ENCODE measurements at places on chromosomes 5 and 9.

GRCh38 chr5:93674866-93675459, 66.4 kb downstream of the POU5F2 start:
- no peak for DNase-seq

- no peak for DNase-seq
These were observed 23.6 kb upstream of the LHFPL2 start for GRCh38 chr5:78672154-78672553.

- DNase-seq, result no peak
These were observed 1.5 kb downstream of the JAKMIP2 start for GRCh38 chr5:147780924-147781573.

- no peak for DNase-seq
These were observed 133.4 kb upstream of the CDH9 start for GRCh38 chr5:27171761-27172261.

- no peak for DNase-seq
These were observed 4.2 kb upstream of the PTGER4 start for GRCh38 chr5:40675396-40676133.

GRCh38 chr9:104850786-104851545, 77.0 kb downstream of the ABCA1 start:
- no peak for DNase-seq

DNA sequence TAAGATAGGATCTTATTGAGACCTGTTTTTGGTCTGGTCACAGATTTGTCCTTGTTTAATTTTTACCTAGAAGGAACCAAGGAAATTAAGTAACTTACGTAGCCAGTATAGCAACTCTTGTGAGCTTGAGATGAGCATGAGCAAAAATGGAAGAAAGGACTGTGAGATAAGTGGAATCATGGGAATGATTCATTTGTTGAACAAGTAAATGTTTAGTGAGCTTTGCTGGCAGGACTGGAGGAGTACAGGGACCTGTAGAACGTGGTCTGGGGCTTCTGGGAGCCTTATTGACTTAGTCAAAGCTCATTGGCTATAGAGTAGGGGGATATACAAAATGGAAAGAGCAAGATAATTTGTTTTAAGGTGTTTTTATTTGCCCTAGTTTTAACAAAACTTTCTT, 3.0 kb downstream of the RAD23B start:
- DNase-seq, result no peak

- DNase-seq, result no peak
These were observed 4.2 kb downstream of the CCNI2 start for GRCh38 chr5:132751444-132751843.

DNA sequence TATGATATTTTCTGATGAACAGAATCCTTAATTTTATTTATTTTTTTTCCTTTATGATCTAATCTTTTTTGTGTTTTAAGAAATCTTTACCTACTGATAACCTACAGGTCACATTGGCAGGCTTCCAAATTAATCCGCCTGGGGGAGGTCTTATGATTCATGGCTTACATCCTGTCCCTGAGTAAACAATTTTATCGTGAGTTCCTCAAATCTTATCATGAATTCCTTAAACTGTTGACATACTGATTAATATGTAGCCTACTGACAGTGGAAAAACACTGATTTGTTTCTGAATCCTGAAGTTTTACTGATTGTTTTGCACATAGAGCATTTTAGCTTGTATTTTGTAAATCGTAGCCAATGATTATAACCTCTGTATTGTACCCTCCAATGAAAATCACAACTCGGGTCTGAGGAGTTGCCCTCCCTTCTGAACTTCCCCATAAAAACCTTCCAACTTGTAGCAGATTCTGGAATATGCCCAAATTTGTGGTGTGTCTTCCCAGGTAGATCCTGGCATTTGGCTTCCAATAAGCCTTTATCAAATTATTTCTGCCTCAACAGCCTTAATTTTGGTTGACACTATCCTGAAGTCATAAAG, 105.6 kb downstream of the VCAN start:
- no peak for DNase-seq

DNA sequence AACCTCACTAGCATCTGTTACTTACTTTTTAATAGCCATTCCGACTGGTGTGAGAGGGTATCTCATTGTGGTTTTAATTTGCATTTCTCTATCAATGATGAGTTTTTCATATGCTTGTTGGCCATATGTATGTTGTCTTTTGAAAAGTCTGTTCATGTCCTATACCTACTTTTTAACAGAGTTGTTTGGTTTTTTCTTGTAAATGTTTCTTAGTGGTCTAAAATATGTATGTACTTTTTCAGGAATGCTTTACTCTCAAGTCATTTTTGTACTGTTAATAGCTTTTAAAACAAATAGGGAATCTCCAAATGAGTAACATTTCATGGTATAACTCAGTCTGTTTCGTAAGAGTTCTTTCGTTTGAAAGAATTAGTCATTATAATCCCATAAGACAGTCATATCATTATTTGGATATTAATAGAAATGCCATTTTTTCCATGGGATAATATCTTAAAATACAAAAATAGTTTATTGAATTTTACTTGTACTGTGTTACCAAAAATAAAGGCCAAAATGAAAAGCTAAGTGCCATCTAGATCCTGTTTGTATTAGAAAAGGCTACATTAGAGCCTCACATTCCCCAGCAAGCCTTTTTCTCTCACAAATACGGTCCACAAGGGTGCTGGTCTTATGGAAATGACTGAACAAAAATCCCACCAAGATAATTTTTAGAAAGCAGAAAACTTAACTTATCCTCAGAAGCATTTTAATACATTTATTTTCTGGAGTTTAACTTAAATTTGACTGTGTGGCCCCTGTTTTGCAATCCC, 247.7 kb downstream of the PJA2 start:
- no peak for DNase-seq

GRCh38 chr9:3520564-3520963, 5.2 kb downstream of the RFX3 start:
- DNase-seq, result no peak

- DNase-seq, result no peak
These were observed 344.9 kb downstream of the ARL15 start for GRCh38 chr5:53965459-53965858.

DNA sequence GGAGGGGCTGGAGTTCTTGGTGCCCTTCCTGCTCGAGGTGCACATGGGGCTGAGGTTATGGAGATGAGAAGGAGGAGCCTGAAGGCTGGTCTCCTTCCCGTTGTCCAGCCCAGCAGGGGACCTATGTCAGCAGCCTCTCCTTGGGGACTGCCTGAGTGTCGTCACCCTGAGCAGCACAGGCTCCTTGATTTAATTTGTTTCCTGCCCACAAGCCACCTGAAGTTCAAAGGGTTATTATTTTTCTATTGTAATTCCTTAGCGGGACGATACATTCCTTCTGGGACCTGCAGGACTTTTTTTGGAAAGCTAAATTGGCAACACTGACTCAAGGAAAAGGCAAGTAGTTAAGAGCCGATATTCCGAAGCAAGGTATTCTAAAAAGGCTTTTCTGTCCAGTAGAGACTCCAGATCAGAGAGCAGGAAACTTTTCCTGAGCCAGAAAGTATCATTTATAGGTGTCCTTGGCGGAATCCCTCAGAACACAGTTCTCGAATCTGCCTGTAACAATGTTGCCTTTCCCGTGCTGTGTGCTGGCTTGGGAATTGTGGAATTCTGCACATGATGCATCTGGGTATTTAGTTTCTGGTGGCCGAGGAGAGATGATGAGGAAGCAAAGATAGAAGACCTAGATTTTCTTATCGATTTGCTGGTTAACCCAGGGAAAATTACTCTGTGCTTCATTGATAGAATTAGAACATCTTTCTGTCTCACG, 55.4 kb downstream of the ARHGAP26 start:
- DNase-seq, result no peak

DNA sequence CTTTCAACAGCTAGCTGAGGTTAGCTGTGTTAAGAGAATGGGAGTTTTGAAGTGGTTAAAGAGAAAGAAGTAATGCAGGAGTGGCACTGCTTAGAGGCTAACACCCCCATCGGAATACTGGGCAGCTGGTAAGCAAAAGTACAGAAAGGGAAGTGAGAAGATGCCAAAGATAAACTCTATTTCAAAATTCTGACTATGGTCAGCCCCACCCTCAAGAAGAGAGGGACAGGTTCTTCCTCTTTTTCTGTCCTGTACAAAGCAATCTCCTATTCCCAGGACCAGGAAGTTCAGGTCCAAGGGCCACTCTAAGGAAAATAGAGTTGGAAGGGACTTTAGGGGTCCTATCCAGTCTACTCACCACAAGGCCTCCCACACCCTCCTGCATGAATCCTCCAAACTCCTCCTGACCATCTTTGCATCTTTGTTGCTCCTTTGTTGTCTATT, 45.9 kb upstream of the JAK2 start:
- no peak for DNase-seq

DNA sequence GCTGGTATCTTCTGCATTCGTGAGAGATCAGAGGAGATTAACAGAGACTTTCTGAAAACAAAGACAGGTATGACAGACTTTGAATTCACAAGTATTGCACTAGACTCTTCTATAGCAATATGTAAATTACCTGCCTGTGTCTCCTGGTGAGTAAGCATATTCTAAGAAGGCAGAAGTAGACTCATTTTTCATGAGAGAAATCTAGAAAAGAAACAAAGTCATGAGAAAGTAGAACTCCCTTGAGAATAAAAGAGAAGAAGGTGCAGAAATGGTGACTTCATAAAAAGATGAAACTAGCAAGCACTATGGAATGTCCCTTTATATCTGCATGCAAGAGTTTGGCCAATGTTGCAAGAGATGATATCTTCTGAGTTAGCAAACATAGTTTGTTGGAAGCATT, 419.8 kb downstream of the DMRT2 start:
- DNase-seq, result no peak

- no peak for DNase-seq
These were observed 369.5 kb downstream of the NTRK2 start for GRCh38 chr9:85038824-85039608.

DNA sequence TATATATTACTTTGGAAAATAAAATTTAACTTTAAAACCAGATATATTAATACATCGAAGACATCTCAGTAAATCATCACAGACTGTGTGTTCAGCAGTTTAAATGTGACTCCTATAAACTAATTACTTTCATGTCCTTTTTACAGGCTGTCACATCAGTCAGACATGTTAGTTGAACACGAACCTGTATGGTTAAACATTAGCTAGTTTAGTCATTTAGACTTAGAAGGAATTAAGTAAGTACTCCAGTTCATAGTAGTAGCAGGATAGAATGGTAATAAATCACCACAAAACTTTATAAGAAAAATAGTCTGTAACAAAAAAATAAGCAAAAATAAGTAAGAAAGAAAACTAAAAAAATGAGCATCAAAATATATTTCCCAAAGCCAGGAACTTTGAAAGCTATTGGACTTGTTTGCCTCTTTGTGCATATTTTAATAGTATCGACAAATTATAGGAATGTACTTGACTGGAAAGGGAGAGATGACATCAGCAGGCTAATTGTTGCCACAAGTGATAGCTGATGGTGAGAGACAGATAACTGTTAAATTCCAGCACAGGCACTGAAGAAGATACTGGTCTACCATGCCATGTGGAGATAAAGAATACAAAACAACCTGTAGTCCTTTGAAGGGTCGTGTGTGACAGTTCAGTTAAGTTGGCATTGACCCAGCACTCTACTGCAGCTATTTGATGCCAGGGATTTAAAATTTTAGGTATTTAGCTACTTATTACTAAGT, 83.9 kb downstream of the RIC1 start:
- no peak for DNase-seq

DNA sequence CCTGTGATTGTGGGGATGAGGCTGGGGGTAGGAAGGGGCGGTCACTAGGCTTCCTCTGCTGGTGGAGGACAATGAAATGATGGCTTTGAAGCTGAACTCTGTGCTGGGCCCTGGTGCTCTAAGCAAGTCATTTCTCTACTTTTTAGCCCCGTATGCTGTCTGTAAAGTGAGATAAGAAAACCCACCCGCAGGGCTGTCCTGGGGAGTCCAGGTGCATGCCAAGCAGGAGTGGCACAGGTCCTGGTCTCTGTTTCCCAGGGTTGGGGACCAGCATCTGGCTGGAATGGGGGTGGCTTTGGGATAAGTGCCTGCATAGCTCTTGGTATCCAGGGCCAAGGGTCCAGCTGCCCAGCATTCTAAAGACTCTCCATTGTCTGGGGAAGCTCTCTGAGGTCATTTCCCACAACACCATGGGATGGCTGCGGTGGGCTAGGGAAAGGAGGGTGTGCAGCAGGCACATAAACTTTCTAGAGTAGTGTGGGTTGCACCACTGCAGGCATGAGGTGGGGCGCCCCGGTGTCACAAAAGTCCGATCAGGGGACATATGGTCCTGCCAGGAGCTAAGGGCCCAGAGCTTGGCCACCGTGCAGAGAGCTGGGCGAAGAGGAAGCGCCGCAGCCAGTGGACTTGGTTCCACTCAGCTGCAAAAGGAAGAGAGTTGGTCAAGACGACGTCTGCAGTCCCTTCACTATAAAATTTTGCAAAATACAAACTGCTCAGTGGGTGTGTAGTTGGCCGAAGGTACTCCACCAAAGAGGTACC, 25.6 kb upstream of the GTF3C5 start:
- DNase-seq, result no peak

- no peak for DNase-seq
These were observed 176.0 kb downstream of the MED10 start for GRCh38 chr5:6202149-6202967.

DNA sequence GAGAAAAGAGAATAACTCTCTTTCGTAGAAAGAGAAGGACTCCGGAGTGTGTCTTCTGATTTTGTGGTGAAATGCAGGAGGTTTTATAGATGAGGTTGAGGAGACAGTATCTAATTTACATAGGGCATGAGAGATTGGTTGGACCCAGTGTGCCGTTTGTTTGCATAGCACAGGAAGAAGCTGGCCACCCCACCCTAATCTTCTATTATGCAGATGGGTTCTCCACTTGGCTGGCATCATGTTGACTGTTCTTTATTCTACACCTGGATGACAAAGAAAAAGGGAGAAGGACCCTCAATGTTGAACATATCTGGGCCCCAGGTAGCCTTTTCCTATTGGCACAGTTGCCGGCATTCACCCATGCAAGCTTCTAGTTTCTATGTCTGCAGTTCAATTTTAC, 23.2 kb upstream of the MINAR2 start:
- DNase-seq, result no peak

DNA sequence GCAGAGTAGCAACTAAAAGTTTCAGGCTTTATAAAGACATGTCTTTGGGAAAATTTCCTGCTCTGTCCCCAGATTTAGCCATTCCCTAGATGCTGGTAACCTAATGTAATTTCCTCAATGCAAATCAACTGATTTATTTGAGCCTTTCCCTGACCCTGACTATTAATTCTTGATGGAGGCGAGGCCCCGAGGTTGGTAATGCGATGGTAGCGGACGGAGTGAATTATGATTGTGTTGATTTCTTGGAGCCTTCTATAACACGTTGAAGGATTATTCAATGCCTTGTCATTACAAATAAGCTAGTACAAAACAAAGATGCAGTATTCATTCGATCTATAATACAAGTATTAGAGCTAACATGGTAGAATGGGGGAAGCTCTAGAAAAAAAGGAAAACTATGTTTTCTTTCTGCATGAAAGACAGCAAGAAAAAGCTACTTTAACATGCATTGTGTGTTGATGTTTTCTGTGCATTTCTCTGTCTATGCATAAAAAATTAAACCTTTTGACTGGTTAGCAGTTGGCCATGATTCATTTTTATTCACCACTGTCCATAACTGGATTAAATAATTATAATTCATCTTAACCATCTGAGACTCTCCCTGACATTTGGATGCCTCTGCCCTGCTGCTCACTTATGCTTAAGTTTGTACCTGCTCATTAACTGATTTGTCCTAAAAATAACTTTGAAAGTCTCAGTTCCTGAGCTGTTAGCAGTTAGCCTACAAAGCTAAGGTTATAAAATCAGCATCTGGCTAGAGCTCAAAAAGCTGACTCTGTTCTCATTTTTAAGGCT, 490.2 kb upstream of the NUDT12 start:
- DNase-seq, result no peak

Data from effector CD4-positive, alpha-beta T cell (primary cell).